A673 (cell line): ENCODE measurements at places on chromosomes 11 and 22. TPM values are rescaled to one million over a fixed set of nuclear protein-coding genes. Genes with fewer than 3 reads are reported as not detected.

DNA sequence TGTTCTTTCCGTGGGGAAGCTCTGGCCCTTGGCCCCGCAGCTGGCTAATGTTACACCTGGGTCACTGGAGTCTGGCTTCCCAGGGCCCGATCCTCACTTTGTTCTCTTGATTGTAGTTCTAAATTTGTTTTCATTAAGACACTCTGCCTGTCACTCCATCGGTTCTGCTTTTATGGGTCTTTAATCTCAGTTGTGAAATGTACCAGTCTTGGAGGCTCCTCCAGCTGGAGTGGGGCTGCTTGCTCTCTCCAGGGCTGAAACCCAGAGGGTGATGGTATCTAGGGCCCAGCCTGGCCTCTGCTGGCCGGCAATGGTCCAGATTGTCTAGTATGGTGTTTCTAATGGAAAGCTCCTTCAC, 352.9 kb downstream of the TENM4 start:
- no peak for DNase-seq

GRCh38 chr11:114296605-114297372, 590 bp downstream of the NNMT start:
- DNase-seq = no peak

GRCh38 chr11:66240781-66241136, 27.7 kb upstream of the RAB1B start:
- DNase-seq = no peak

The OR56A3 gene
- total RNA-seq = not detected in 2 replicates

The SLC1A2 gene
- 0.11 TPM in 1 of 2 replicates, not detected in the other for total RNA-seq

DNA sequence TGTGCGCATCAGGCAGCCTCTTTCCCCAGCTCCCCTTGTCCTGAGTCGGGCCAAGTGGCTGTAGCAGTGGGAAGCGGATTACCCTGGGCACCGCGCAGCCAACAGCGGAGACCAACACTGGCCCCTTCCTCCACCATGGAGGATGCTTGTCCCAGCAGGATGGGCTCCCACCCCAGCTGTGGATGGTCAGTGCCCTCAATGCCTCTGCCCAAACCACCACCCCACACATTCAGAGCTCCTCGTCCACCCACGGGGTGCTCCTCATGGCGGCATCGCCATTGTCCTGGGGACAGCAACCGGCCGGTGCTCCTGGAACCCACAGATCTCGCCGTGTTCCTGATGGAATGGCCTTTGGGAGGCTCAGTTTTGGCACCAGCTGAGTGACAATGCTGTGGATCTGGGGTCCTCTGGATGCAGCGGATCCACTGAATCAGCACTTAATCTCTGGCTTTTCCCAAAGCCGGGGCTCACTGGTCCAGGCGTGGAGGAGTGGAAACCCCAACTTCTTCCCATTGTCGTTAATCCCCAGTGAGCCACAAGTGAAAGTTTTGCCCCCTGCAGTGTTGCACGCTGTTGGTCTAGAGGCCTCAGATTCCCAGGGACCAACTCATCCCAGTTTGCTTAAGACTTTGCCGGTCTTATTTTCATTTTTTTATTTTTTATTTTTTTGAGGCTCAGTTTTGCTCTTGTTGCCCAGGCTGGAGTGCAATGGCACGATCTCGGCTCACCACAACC, 4.1 kb upstream of the B4GALNT4 start:
- no peak for DNase-seq
